Activated CD4-positive, alpha-beta T cell treated with anti-CD3 and anti-CD28 coated beads, Interleukin-2, Interleukin-6, amounts not matched to agents 100 ng/mL and 50 ng/mL, durations not matched to agents 16 hours and 8 hours (primary cell): ENCODE measurements at places on chromosomes 16 and 17.

DNA sequence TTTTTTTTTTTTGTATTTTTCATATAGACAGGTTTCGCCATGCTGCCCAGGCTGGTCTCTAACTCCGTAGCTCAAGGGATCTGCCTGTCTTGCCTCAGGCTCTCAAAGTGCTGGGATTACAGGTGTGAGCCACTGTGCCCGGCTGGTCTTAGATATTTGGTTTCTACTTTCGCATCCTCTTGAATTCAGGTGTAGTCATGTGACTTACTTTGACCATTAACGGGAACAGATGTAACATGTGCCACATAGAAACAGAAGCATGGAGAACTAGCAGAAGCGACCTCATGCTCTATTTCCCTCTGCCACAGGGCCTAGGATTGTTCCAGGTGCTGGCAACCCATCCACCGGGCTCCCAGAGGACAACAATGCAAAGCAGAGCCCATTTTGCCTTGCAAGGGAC is 166.6 kb downstream of the CYLD start:
- DNase-seq, result no peak

GRCh38 chr16:4763791-4764190 is 3.2 kb downstream of the ZNF500 start:
- no peak for DNase-seq

DNA sequence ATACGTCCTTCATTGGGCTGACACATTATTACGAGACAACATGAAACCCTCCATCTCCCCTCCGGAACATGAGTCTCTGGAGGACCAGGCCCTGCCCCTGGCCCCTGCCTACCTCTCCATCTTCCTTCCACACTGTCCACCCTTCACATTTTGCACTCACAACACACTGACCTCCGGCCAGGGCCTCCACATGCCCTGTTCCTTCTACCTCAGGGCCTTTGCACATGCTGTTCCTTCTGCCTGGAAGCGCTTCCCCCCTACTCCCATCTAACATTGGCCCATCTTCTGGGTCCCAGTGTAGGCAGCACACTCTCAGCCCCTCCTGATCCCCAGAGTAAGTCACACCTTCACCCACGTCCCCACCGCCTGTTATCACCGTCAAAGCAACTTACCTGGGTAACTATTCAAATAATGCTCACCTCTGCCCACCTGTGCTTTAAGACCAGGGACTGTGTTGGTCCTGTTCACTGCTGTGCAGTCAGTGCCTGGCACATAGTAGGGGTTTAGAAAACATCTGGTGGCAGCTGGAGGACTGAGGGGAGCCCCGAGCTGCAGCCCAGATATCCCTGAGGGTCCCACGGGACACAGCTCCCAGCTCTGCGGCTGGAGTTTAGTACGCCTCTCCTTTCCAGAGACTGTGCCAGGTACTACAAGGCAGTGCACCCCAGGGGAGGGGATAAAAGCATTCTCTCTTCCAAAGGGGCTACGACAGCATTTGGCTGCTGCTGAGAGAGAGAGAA is 27.2 kb downstream of the RPH3AL start:
- no peak for DNase-seq

- peak; percentile 65 for DNase-seq
Measured at GRCh38 chr16:85947230-85948137, 48.5 kb downstream of the IRF8 start.

GRCh38 chr16:84511831-84512230 is 7.4 kb upstream of the MEAK7 start:
- no peak for DNase-seq

GRCh38 chr16:924806-925205 is 46.0 kb downstream of the LMF1 start:
- no peak for DNase-seq

GRCh38 chr16:10343124-10343760 is 42.6 kb upstream of the ATF7IP2 start:
- DNase-seq, result no peak

DNA sequence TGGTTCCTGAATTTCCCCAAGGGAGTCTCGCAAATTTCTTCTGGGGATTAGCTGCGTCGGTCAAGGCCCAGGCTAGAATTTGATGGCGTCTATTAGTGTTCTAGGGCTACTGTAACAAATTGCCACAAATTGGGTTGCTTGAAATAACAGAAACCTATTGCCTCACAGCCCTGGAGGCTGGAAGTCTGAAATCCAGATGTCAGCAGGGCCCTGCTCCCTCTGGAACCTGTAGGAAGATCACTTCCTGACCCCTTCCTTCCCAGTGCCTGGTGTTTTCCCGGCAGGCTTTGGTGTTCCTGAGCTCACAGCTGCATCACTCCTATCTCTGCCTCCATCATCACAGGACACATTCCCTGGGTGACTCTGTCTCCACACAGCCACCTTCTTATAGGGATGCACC is 24.4 kb downstream of the DHRS7C start:
- no peak for DNase-seq
